ENCODE measurements at places on chromosomes 11 and 22.
A peak's percentile ranks its signal among the peaks of the same experiment; 100 is the strongest.

- DNase-seq: no peak
Observed at GRCh38 chr11:79940165-79940564, 499.3 kb upstream of the TENM4 start.

- DNase-seq: no peak
Observed at GRCh38 chr11:32216749-32217148, 125.9 kb downstream of the RCN1 start.

- DNase-seq: no peak
Observed at GRCh38 chr11:3058753-3059664, 1.8 kb upstream of the CARS1 start.

DNA sequence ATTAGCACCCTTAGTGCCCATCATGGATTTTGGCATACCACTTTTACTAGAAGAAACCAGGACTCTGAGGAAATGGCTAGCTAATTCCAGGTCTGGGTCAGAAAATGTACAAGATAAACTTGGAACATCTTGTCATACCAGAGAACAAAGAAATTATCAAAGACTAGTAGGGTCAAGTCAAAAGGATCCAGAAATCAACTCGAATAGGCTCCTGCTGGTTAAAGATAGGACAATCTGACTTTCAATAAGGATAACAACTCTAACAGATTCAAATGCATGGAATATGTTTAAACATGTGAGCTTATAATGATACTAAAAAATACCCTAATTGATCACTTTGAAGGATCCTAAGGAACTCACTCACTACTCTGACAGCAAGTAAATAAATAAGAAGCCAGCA, 18.9 kb downstream of the GAB2 start:
- no peak for DNase-seq

GRCh38 chr11:2527621-2528291, 82.9 kb downstream of the KCNQ1 start:
- peak; percentile 11 for DNase-seq

DNA sequence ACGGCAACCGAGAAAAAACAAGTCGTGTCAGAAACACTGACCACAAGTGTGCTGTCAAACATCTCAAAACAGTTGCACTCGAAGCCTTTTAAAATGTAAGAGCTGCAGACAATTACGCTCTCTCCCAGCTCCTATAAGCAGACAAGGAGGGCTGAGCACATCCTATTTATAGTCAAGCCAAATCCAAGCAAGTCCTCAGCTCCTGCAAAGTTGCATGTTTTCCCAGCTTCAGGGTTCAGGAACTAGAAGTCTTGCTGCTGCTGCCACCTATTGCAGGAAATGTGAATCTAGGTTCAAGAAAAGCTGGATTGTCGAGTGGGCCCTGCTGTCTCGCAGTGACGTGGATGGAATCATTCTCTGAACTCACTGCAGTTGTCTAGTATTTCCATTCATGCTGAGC, 15.5 kb downstream of the EFCAB6 start:
- DNase-seq: no peak

DNA sequence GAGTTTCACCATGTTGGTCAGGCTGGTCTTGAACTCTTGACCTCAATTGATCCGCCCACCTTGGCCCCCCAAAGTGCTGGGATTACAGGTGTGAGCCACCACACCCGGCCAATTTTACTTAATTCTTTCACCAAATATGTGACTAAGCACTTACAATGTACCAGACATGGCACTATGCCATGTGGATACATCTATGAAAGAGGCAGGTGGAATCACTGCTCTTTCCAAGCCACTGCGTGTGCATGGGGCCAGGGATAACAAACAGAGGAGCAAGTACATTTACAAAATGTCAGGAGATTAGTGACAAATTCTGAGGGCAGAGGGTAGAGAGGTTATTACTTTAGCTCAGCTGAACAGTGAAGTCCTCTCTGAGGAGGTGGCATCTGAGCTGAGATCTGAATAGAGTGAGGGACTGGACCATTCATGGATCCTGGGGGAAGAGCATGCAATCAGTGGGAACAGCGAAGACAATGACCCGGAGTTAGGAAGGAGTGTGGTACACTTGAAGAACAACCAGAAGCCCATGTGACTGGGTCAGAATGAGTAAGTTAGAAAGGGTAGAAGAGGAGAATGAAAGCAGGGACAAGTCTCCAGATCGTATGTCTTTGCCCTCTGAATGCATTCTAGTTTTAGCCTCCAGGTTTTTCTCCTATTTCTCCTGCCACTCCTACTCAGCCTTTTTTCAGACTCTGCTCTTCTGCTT, 38.3 kb upstream of the GRAMD1B start:
- no peak for DNase-seq

- no peak for DNase-seq
Observed at GRCh38 chr11:13297917-13298356, 20.3 kb downstream of the BMAL1 start.

GRCh38 chr11:103536335-103536722, 427.1 kb downstream of the DYNC2H1 start:
- DNase-seq: no peak

DNA sequence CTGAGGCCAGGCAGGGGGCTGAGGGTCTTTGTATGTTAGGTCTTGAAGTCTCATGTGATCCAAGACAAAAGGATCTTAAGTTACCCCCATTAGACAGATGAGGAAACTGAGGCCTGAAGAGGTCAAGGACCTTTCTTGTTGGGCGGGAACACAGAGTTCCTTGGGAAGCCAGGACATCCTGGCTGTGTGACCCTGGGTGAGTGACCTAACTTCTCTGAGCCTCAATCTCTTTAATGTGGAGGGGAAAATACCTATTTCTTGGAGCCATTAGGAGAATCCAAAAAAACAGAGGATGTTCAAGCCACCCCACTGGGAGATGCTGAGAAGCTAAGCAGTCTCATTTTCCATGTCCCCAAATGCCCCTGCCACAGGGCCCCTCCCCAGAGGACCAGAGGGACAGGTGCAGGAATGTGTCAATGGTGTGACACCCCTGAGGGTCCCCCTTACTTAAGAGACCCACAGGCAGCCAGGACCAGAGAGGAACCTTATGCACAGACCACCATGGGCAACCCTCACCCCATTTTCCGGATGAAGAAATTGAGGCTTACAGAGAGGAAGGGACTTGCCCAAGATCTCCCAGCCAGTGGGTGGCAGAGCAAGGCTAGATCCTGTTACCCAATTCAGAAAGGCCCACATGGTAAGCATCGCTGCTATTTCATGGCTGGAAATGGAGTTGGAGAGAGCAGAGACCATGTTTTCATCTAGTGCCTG, 8.0 kb downstream of the RAC2 start:
- no peak for DNase-seq

All from pancreas (tissue), 10 donors.